ENCODE measurements at places on chromosomes 5 and 9. TPM values are rescaled to one million over a fixed set of nuclear protein-coding genes. Genes with fewer than 3 reads are reported as not detected.

Gene HAVCR1
- total RNA-seq = not detected

Gene ANKRD34B
- total RNA-seq = not detected

Gene ELAVL2
- 37.8 TPM for total RNA-seq

Gene PCDHB10
- 12.9 TPM for total RNA-seq

Gene CTNND2
- total RNA-seq = 37.3 TPM

Gene ITK
- total RNA-seq = 0.44 TPM

Gene IL4
- total RNA-seq = not detected

Gene SPATA31A3
- total RNA-seq = not detected

Gene MAMDC2
- total RNA-seq = 20.3 TPM

Gene SHROOM1
- total RNA-seq = 5.2 TPM

Gene ABO
- 2.0 TPM for total RNA-seq

Gene SPINK7
- total RNA-seq = not detected

Gene CYSTM1
- total RNA-seq = 6.2 TPM

Gene SKIC3
- 199 TPM for total RNA-seq

Gene MED7
- total RNA-seq = 25.3 TPM

Gene ARHGEF28
- 30.0 TPM for total RNA-seq

Gene IL5
- total RNA-seq = not detected

Gene ANKRD20A1
- total RNA-seq = 7.1 TPM

Gene CER1
- 0.88 TPM for total RNA-seq

Gene UGT3A1
- 1.4 TPM for total RNA-seq

Gene CAVIN4
- 31.4 TPM for total RNA-seq

Gene UTP15
- 39.7 TPM for total RNA-seq

Gene DRD1
- total RNA-seq = 6.8 TPM

Gene EGR1
- total RNA-seq = 20.6 TPM

Gene CYLC2
- total RNA-seq = not detected

Data from camera-type eye (tissue), 1 donor.